NCI-H2171 treated with DMSO at 0.1 percent for 48 hours (cell line): ENCODE measurements at places on chromosomes 7 and 10.
A peak's percentile ranks its signal among the peaks of the same experiment; 100 is the strongest.

- DNase-seq: peak; percentile 35
These were observed 293.0 kb upstream of the IMMP2L start for GRCh38 chr7:111855161-111855841.

GRCh38 chr7:31382722-31383121, 42.2 kb upstream of the NEUROD6 start:
- DNase-seq: no peak

- DNase-seq: no peak
These were observed 85.5 kb upstream of the AKR1E2 start for GRCh38 chr10:4740471-4740870.

DNA sequence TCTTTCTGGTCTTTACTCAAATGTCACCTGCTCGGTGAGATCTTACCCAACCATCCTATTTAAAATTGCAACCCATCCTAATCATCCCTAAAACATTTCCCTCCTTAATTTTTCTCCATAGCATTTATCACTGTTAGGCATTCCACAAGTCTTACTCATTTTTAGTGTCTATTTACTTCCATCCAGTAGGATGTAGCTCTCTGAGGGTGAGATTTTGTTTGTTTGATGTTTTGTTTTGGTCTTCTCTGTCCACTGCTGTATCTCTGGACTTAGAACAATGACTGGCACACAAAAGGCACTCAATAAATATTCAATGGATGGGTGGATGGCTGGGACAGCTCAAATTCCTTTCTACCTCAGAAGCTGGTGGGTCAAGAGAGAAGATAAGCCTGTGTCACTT, 15.8 kb upstream of the DUSP5 start:
- DNase-seq: no peak

DNA sequence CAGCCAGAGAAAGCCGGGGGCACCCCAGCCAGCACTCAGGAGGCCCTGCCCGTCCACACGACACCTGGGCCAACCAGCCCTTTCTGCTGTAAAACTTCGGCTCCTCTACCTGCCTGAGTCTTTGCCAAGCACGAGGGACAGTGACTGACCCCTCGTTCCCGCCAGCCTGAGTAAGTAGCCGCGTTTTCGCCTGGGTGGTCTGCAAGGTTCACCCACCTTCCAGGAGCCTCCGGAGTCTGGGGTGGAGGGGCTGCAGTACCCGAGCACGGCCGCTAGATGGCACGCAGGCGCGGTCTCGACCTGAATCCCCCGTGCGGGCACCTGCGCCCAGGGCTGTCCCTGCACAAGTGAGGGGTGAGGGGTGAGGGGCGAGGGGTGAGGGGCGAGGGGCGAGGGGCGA, 192.7 kb downstream of the PTPRN2 start:
- DNase-seq: peak; percentile 45

GRCh38 chr7:14825912-14826311, 76.6 kb downstream of the DGKB start:
- DNase-seq: no peak
